ENCODE measurements at places on chromosomes 5 and 9. TPM values are rescaled to one million over a fixed set of nuclear protein-coding genes. Genes with fewer than 3 reads are reported as not detected.

Gene PAPPA
- 0.30 TPM for total RNA-seq

Gene KYAT1
- total RNA-seq, result 11.1 TPM

Gene IL5
- not detected for total RNA-seq

Gene SPATA31A5
- total RNA-seq, result not detected

Gene CDKN2B
- not detected for total RNA-seq

Gene NSG2
- not detected for total RNA-seq

Gene PAEP
- 0.27 TPM for total RNA-seq

Gene C9
- not detected for total RNA-seq

Gene OR1J2
- total RNA-seq, result not detected

Gene SRD5A1
- 11.3 TPM for total RNA-seq

Gene ERMP1
- 6.1 TPM for total RNA-seq

Gene GABBR2
- not detected for total RNA-seq

Gene ITGA2
- 10.9 TPM for total RNA-seq

Gene PCDHGA7
- total RNA-seq, result 6.1 TPM

Gene PHF24
- not detected for total RNA-seq

Gene C9orf50
- 0.56 TPM for total RNA-seq

Gene HINT2
- 95.7 TPM for total RNA-seq

Gene PCDHA12
- total RNA-seq, result 2.8 TPM

Gene CWC27
- 21.5 TPM for total RNA-seq

Gene WDR31
- total RNA-seq, result 1.2 TPM

Gene GRM6
- not detected for total RNA-seq

Gene DNAH5
- total RNA-seq, result 0.30 TPM

Gene FBXL7
- total RNA-seq, result 4.9 TPM

Gene LHX2
- not detected for total RNA-seq

Gene SPINK4
- total RNA-seq, result not detected

Gene TRPM6
- total RNA-seq, result not detected
